T-helper 1 cell (primary cell): ENCODE measurements at places on chromosomes 1 and 21.

GRCh38 chr1:1088801-1089680, 14.9 kb upstream of the RNF223 start:
- no peak for DNase-seq

GRCh38 chr1:201207046-201207445, 16.4 kb downstream of the IGFN1 start:
- DNase-seq = no peak

GRCh38 chr1:3695326-3696217, 43.3 kb downstream of the TP73 start:
- DNase-seq = no peak

DNA sequence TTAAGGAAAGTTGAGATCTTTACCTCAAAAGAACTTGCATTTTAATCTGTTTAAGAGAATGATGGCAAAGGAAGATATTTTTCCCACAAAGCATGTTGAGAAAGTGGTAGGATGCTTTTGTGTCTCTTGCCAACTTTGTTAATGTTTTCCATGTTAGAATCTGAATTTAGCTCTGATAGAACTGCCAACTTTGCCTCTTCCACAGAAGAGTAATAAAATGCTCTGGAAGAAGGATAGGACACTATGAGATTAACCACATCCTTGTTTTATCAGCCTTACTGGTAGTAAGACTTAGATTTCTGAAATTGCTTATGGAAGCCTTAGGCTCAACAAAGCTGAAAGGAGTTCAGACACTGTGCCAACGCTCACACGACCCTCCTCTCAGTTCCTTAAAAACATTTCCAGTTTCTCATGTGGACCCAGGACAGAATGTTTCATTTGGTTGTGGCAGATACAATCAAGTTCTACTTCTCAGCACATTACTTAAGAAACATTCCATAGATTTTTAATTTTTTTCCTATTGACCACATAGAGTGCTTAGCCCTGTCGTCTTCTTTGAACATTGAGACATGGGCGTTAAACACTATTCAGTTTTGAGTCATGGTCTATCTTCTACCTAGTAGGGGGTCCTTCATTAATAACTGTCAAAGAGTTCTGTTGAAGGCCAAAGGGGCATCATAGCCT, 59.0 kb downstream of the MTR start:
- DNase-seq = no peak

DNA sequence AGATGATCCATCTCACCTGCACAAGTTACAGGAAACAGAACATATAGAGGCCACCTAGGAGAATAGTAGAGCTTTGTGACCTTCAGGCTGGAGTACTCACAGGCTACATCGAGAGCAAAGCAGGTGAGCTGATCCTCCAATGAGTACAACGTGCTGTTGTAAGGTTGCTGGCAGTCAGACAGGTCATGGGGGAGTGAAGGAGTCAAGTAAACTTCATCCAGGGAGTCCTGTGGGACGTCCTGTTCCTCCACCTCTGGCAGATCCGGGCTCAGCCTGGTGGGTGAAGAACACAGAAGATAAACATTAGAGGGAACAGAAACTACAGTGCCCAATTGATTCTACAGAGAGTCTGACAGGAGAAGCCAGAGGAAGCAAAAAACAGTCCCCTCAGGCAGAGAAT, 62.5 kb downstream of the PRKAB2 start:
- no peak for DNase-seq

DNA sequence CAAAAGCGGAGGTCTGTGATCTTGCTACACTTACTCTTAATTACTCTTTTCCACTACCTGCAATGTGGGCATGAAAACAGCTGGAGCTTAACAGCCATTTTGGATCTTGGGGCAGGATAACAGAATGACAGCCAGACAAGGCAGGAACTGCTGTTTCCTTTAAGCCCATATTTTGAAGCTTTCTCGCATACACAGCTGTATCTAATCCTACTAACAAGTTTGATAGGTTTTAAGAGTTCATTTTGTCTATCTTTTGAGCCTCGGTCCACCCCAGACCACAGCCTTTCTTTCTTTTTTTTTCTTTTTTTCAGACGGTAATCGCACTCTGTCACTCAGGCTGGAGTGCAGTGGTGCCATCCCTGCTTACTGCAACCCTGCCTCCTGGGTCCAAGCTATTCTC, 42.4 kb upstream of the CRB1 start:
- no peak for DNase-seq

DNA sequence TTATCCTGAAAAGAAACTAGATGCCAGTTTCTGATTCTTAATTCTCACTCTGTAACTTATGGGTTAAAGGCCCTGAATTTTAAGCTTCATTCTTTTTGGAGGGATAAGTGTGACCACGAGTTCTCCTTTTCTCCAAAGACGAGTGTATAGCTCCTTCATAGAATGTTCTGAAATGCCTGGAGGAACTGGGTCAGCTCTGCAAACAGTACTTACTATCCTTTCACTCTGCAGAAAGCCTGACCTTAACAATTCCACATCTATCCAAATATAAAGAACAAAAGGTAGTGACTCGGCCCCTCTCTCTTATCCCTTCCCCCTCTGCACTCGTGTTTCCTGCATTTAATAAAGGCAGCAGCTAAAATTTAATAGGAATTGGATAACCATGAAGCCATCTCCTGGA, 150.5 kb downstream of the LYPLAL1 start:
- DNase-seq = no peak

GRCh38 chr21:36860736-36861594, 105.5 kb downstream of the HLCS start:
- no peak for DNase-seq

- DNase-seq = peak; percentile 84
These were observed at the start of gene KRTAP21-3 for GRCh38 chr21:30718239-30718909. TSS of gene KRTAP21-3 (minus strand) at chr21:30718777. CDS start at chr21:30718759, 18 bp downstream.

GRCh38 chr1:158833264-158833663, 2.1 kb downstream of the MNDA start:
- no peak for DNase-seq

DNA sequence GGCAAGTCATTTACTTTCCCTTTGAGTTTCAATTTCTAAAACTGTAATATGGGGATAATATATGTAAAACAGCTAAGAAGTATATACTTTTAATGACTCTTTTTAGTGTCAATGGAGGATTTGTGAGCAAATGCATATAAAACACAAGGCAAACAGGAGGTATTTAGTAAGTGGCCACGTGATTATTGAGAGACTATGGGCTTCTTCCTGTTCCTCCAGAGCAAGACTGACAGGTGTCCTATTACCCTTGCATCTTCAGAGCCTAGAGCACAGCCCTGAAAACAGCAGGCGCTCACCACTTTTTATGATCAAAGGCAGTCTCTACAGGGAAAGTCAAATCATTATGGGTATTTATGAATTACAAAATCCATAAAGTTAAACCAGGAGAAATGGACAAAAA, 941 bp upstream of the ROR1 start:
- no peak for DNase-seq

DNA sequence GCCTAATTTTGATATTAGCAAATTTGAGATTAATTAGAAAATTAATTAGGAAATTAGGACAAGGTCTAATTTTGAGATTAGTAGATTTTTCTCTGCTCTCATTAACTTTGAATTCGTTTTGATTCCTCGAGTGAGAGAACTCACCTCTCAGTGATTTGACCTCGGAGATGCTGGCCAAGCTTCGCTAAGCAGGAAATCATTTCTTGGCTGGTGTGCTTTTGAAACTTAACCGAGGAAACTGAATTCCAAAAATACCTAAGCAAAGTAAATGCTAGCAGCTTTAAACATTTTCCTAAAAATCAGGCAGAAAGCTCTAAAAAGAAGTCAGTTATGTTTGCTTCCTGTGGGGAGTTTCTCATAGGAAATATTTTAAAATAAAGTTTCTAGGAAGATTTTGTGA, 34.9 kb downstream of the CDC14A start:
- no peak for DNase-seq

- DNase-seq = peak; percentile 43
These were observed 1.1 kb downstream of the SERBP1 start for GRCh38 chr1:67429011-67429527.

DNA sequence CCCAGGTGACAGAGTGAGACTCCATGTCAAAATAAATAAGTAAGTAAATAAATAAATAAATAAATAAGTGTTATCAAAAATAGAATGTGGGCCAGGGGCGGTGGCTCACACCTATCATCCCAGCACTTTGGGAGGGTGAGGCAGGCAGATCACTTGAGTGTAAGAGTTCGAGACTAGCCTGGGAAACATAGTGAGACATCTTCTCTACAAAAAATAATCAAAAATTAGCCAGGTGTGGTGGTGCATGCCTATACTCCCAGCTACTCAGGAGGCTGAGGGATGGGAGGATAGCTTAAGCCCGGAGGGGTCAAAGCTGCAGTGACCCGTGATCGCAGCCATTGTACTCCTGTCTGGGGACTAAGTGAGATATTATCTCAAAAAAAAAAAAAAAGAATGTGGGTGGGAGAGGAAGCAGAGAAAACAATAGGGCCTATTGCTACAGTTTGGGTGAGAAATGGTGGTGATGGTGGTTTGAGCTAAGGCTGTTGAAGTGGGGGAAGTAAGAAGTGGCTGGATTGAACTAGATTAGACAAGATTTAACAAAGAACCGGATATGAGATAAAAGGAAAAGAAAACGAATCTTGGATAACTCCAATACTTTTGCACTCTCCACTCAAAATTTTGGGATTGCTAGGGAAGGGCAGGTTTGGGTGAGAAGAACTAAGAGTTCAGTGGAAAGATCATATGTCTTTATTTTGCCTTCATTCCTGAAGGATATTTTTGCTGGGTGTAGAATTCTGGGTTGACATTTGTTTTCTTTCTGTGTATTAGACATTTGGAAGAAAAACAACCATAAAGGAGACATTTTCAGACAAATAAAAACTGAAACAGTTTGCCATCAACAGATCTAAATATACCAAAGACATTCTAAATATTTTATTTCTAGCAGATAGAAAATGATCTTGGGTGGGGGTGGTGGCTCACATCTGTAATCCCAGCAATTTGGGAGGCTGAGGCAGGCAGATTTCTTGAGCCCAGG, 57.1 kb upstream of the SPOCD1 start:
- no peak for DNase-seq

DNA sequence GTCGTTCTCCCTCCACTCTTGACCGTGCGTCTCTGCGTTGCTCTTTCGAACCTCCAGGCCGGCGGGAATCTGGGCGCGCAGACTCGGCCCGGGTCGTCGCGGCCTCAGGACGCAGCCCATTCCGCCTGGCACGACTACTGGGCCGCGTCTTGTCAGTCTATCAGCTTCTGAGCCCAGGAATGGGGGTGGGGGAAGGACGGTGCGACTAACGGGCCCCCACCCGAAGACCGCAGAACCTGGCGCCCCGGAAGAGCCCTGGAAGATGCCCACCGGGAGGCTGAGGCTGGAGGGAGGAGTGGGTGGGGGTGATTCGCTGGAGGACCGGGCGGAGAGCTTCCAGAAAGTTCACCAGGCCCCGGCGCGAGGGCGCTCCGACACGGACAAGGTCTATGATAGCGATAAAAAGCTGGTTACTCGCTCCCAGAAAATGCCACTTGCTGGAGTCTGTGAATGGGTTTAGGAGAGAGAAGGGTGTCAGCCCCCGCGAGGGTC, 1.7 kb upstream of the DMRTA2 start:
- DNase-seq = no peak

GRCh38 chr1:17212487-17213121, 7.7 kb downstream of the PADI1 start:
- DNase-seq = peak; percentile 40

DNA sequence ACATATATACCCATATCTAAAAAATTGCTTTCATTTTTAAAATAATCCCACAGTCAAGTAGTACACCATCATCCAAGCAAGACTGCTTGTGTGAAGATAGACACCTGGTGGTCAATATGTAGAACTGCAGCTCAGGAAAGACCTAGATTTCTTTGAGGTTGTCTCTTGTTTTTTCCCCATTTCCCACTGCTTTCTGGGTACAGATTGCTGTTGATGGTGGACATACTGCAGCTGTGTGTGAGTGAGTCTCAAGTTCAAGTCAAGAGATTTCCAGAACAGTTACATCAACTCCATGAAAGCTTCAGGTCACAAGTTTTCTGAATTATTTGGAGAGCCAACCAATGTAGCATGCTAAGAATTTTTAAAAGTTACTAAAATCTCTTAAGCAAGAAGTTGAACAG, 306.4 kb downstream of the DUSP10 start:
- DNase-seq = no peak

- no peak for DNase-seq
These were observed 252.6 kb downstream of the NFIA start for GRCh38 chr1:61334718-61335589.

DNA sequence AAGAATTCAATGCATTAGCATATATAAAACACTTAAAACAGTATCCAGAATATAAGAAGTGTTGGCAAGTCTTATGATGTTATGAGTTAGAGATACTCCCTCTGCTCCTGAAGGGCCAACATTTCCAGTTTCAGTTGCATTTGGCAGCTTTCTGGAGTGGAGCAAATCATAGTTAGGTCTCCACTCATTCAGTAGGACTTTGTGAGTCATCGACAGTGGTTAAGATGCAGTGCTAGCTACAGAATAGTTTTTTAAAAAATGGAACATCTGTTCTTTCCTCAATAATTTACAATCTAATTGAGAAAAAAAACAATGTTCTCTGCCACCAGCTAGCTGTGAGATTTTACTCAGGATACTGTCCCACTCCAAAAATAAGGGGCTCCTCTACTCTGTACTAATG, 389.1 kb downstream of the HLX start:
- no peak for DNase-seq

- no peak for DNase-seq
These were observed 178.5 kb upstream of the DEPDC1 start for GRCh38 chr1:68675336-68675735.

GRCh38 chr1:197738927-197739326, 36.4 kb downstream of the DENND1B start:
- DNase-seq = no peak

- no peak for DNase-seq
These were observed 3.0 kb upstream of the CRB1 start for GRCh38 chr1:197264936-197265567.

GRCh38 chr1:227891955-227892488, 55.7 kb downstream of the WNT9A start:
- DNase-seq = no peak

DNA sequence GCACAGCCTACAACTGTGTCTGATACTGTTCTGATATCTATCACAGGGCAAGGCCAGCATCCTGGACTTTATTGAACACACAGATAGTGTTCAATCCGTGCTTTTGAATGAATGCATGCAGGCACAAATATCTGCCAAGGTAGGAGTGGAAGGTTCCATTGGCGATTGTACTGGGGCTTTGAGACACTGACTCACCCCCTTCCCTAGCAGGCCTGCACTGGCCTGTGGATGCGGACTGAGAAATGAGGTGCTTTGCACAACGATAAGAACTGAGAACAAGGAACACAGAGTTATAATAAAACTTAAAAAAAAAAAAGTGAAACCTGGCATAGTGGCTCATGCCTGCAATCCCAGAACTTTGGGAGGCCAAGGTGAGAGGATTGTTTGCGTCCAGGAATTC, 62.4 kb upstream of the NGF start:
- no peak for DNase-seq
